ENCODE measurements at places on chromosomes 3 and 15. TPM values are rescaled to one million over a fixed set of nuclear protein-coding genes. Genes with fewer than 3 reads are reported as not detected.

PPP1R14D gene
- total RNA-seq, result not detected

ADCY5 gene
- 8.0 TPM for total RNA-seq

RHCG gene
- not detected for total RNA-seq

TMPRSS7 gene
- total RNA-seq, result not detected

PLA1A gene
- 0.82 TPM for total RNA-seq

HIGD2B gene
- not detected for total RNA-seq

ATP13A4 gene
- total RNA-seq, result not detected

DNA sequence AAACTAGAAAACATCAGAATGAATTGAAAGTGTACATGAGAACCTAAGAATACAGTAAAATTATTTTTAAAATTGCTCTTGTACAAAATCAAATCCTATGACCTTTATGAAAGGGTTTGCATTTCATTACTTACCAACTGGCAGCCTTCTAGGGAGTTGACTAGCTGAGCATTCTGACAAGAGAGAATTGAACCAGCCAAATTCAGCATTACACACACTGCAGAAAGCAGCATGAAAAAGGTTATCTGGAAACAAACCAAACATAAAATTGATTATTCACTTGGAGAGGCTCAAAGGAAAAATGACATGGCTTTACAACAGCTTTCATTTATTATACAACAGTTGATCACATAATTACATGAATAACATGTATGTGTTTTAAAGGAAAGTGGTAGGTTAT lies 17.4 kb downstream of the NSMCE3 start:
- no peaks in the 10 kb centered on the region for H3K4me1 ChIP-seq
- no peak for DNase-seq

DNA sequence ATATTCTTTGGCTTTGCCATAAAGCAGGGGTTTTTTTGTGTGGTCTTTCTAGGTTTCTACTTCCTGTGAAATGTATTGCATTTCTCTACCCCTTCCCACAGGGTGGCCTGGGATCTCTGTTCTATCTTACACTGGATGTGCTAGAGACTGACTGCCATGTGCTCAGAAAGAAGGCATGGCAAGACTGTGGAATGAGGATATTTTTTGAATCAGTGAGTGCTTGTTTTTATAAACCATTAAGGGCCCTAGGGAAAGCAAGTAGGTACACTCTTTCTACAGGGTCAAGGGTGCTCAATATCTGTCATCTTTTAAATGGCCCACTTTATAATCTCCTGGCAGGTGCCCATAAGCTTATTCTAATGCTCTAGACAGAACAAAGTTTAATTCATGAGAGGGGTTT lies 730 bp downstream of the FETUB start:
- peaks cover 16% of the 10 kb centered on the region for H3K4me1 ChIP-seq
- peak overlapping the region; percentile 37 for H3K27ac ChIP-seq
- H3K27me3 ChIP-seq, result peaks cover 24% of the 10 kb centered on the region
- DNase-seq, result no peak
- H3K4me3 ChIP-seq, result no peak overlapping the region

DNA sequence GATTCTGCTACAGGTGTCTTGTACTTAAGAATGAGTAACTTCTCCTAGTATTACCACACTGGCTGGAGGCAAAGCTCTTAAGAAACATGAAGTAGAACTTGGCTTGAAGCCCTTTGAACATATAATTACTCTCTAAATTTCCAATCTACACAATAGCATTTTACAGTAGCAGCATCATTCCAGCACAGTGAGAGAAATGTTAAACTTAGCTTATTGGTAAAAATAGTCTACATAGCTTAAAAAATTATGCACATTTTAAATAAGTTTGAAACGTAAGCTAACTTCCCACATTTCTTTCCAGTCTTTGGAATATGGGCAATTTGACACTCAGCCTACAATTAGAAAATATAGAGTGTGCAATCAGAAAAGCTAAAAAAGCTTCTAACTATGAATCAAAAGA lies 32.8 kb upstream of the TOP2B start:
- H3K4me3 ChIP-seq, result no peak overlapping the region
- no peaks in the 10 kb centered on the region for H3K4me1 ChIP-seq
- no peak overlapping the region for H3K27ac ChIP-seq
- H3K36me3 ChIP-seq, result no peaks in the 10 kb centered on the region
- no peak for DNase-seq
- peaks cover 7% of the 10 kb centered on the region for H3K27me3 ChIP-seq

DNA sequence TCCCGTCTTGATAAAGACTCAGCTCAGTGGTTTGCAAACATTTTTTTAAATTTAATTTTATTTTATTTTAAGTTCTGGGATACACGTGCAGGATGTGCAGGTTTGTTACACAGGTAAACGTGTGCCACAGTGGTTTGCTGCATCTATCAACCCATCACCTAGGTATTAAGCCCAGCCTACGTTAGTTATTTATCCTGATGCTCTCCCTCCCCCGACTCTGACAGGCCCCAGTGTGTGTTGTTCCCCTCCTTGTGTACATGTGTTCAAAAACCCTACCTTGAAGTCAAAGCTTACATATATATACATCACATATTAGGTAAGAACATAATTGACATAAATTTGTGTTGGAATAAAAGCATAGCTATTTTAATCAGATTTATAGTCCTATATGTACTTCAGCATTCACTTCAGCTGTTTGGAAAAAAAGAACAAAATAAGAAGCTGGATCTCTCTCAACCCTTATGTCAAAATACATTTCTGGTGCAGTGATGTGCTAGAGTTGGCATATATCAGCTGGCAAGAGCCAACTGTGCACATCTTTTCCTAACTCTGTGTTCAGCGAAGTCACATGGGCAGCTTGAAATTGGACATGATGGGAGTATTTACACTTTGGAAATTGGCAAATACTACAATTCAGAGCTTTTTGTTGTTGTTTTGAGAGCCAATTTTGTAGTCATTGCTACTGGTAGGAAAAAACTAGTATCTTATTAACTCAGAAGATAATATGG lies 26.5 kb downstream of the GPR15 start:
- H3K4me3 ChIP-seq, result no peak overlapping the region
- DNase-seq, result no peak
- no peak overlapping the region for H3K27ac ChIP-seq
- H3K4me1 ChIP-seq, result no peaks in the 10 kb centered on the region
- H3K27me3 ChIP-seq, result peaks cover 64% of the 10 kb centered on the region
- no peaks in the 10 kb centered on the region for H3K36me3 ChIP-seq

DNA sequence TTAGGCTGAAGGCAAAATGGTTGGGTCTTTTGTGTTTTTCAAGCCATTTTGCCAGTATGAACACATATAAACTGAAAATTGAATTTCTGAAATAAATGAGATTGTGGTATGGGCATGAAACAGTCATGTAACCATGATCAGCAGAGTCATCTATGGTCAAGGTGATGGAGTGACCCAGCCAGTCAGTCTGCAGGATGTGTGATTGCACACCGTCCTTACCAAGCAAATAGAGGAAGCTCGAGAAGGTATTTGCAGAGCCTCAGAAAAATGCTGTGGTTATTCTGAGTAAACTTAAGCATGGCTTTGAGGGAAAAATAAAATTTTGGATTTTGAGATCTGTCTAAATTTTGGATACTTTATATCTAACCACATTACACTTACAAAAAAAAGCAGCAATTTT lies 95.9 kb upstream of the RNF7 start:
- no peak for DNase-seq
- H3K36me3 ChIP-seq, result no peaks in the 10 kb centered on the region
- no peak overlapping the region for H3K27ac ChIP-seq
- no peaks in the 10 kb centered on the region for H3K27me3 ChIP-seq

DNA sequence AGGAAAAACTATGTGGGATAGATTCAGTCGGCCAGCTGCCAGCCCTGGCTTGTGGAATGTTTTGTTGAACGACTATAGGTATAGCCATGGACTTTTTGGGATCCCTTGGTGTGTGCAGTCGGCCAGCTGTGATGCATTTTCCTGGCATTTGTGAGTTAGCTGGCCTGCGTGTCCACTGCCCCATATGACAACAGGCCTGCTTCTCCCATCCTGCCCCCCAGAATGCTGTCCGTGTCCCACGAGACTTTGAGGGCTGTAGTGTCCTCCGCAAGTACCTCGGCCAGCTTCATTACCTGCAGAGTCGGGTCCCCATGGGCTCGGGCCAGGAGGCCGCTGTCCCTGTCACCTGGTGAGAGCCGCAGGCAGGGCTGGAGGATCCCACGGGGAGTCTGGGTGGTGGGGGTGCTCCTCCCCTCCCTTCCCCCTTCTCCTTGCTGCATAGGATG lies 23.6 kb downstream of the PTPN23 start:
- H3K27ac ChIP-seq, result peak overlapping the region; percentile 66
- no peak overlapping the region for H3K4me3 ChIP-seq
- no peak for DNase-seq
- peaks cover 9% of the 10 kb centered on the region for H3K36me3 ChIP-seq
- no peaks in the 10 kb centered on the region for H3K27me3 ChIP-seq
- H3K4me1 ChIP-seq, result peaks cover 23% of the 10 kb centered on the region

GRCh38 chr15:80160570-80161156 lies 7.9 kb downstream of the FAH start:
- H3K4me1 ChIP-seq, result peaks cover 18% of the 10 kb centered on the region
- H3K4me3 ChIP-seq, result no peak overlapping the region
- no peak for DNase-seq
- H3K36me3 ChIP-seq, result peaks cover 10% of the 10 kb centered on the region
- H3K27ac ChIP-seq, result peak overlapping the region; percentile 57

- DNase-seq, result no peak
- H3K27me3 ChIP-seq, result peaks cover 17% of the 10 kb centered on the region
- no peaks in the 10 kb centered on the region for H3K36me3 ChIP-seq
- no peaks in the 10 kb centered on the region for H3K4me1 ChIP-seq
Measured at GRCh38 chr3:27792869-27793268, 70.7 kb upstream of the EOMES start.

DNA sequence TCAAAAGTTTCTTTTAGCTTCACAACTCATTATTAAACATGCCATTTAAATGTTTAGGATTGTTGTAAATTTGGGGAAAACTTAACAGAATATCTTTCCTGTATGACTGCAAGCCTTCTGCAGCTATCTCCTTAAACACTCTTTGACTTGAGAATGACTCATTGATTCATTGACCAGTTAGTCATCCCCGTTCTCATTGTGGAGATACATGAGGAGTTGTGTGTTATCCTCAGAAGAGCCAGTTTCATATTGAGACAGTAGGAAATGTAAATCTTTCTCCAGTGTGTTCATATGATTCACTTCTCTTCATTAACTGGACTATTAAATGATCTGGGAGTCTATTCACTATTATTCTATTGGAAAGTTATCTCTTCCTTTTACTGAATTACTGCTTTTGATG lies 83.0 kb downstream of the CRYGS start:
- DNase-seq, result no peak
- H3K4me1 ChIP-seq, result peaks cover 9% of the 10 kb centered on the region
- H3K4me3 ChIP-seq, result no peak overlapping the region
- peaks cover 14% of the 10 kb centered on the region for H3K27me3 ChIP-seq
- no peaks in the 10 kb centered on the region for H3K36me3 ChIP-seq

DNA sequence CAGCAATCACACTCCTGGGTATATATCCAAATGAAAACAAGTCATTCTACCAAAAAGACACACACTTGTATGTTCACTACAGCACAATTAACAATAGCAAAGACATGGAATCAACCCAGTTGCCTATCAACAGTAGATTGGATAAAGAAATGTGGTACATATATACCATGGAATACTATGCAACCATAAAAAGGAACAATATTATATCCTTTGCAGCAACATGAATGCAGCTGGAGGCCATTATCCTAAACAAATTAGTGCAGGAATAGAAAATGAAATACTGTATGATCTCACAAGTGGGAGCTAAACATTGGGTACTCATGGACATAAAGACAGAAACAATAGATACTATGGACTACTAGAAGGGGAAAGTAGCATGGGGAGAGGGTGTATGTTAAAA lies 224.7 kb downstream of the CLSTN2 start:
- no peaks in the 10 kb centered on the region for H3K27me3 ChIP-seq
- peaks cover 2% of the 10 kb centered on the region for H3K36me3 ChIP-seq
- peaks cover 16% of the 10 kb centered on the region for H3K4me1 ChIP-seq
- no peak overlapping the region for H3K27ac ChIP-seq
- H3K4me3 ChIP-seq, result no peak overlapping the region

- peaks cover 3% of the 10 kb centered on the region for H3K36me3 ChIP-seq
- H3K27ac ChIP-seq, result no peak overlapping the region
- no peak overlapping the region for H3K4me3 ChIP-seq
- no peak for DNase-seq
- peaks cover 53% of the 10 kb centered on the region for H3K4me1 ChIP-seq
Measured at GRCh38 chr15:99343208-99343607, 91.9 kb downstream of the LRRC28 start.

- DNase-seq, result no peak
- H3K4me3 ChIP-seq, result no peak overlapping the region
- H3K27me3 ChIP-seq, result no peaks in the 10 kb centered on the region
- no peaks in the 10 kb centered on the region for H3K36me3 ChIP-seq
- H3K4me1 ChIP-seq, result peaks cover 55% of the 10 kb centered on the region
Measured at GRCh38 chr3:65961128-65961527, 77.6 kb downstream of the MAGI1 start.

- H3K4me3 ChIP-seq, result no peak overlapping the region
- H3K36me3 ChIP-seq, result peaks cover 3% of the 10 kb centered on the region
- no peaks in the 10 kb centered on the region for H3K27me3 ChIP-seq
- peaks cover 19% of the 10 kb centered on the region for H3K4me1 ChIP-seq
Measured at GRCh38 chr15:28962851-28963710, 77.3 kb downstream of the APBA2 start.

- H3K27ac ChIP-seq, result no peak overlapping the region
- H3K27me3 ChIP-seq, result peaks cover 4% of the 10 kb centered on the region
- H3K4me3 ChIP-seq, result no peak overlapping the region
- peaks cover 6% of the 10 kb centered on the region for H3K4me1 ChIP-seq
- H3K36me3 ChIP-seq, result peaks cover 1% of the 10 kb centered on the region
Measured at GRCh38 chr3:72692990-72693389, 155.3 kb downstream of the SHQ1 start.

- H3K36me3 ChIP-seq, result no peaks in the 10 kb centered on the region
- no peak overlapping the region for H3K4me3 ChIP-seq
- DNase-seq, result no peak
- no peak overlapping the region for H3K27ac ChIP-seq
- H3K27me3 ChIP-seq, result no peaks in the 10 kb centered on the region
Measured at GRCh38 chr3:15281817-15282216, 50.6 kb downstream of the SH3BP5 start.

GRCh38 chr3:39388741-39389248 lies 5.6 kb downstream of the SLC25A38 start:
- peaks cover 22% of the 10 kb centered on the region for H3K4me1 ChIP-seq
- no peak overlapping the region for H3K27ac ChIP-seq
- DNase-seq, result no peak
- H3K36me3 ChIP-seq, result peaks cover 17% of the 10 kb centered on the region
- H3K4me3 ChIP-seq, result no peak overlapping the region

DNA sequence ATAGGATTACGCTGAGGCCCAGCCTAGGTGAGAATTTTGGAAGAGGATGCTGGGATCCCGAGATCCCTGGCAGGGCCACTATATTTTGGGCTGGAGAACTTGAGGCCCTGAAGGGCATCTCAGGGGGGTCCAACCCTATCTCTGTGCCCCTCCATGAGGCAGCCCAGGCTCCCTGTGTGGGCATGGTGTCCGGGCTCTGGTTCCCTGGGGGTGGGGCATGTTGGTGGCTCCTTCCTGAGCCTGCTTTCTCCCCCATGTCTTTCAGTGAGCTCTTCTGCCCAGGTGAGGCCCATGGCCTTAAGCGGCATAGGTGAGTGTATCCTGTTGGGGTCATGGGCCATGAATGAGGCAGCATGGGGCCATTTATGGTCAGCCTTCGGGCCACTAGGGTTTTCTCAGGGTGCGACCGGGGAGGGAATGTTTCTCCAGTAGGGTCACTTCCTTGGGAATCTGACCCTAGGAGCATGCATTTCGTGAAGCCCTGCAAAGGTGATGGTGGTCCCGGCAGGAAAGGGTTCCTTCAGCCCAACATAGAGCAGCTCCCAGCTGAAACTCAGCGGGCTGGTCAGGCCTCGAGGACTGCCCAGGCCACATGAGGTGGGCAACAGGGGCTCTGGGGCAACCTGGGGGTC lies 191.3 kb downstream of the UBE3A start:
- DNase-seq, result no peak
- H3K27ac ChIP-seq, result no peak overlapping the region
- no peaks in the 10 kb centered on the region for H3K36me3 ChIP-seq
- H3K4me1 ChIP-seq, result no peaks in the 10 kb centered on the region
- no peaks in the 10 kb centered on the region for H3K27me3 ChIP-seq

Measured in chondrocyte (in vitro differentiated cells).